ENCODE measurements at places on chromosomes 12 and 14.

DNA sequence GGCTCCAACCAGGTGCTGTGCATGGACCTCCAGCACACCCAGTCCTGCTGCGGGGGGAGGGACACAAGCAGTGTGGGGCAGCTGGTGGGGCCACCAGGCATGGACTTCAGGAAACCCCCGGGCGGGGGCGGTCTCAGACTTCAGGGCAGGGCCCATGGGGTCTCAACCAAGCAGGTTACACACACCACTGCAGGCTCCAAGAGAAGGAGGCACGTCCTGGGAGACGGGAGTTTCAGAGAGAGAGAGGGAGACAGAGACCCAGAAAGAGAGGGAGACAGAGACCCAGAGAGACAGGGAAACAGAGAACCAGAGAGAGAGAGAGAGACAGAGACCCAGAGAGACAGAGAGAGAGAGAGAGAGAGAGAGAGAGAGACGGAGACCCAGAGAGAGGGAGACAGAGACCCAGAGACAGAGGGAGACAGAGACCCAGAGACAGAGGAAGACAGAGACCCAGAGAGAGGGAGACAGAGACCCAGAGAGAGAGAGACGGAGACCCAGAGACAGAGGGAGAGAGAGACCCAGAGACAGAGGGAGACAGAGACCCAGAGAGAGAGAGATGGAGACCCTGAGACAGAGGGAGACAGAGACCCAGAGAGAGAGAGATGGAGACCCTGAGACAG is 128.9 kb downstream of the NCOR2 start:
- no peak for DNase-seq

- peak; percentile 96 for DNase-seq
Measured at GRCh38 chr12:2640709-2641108, 154.1 kb upstream of the FKBP4 start.

DNA sequence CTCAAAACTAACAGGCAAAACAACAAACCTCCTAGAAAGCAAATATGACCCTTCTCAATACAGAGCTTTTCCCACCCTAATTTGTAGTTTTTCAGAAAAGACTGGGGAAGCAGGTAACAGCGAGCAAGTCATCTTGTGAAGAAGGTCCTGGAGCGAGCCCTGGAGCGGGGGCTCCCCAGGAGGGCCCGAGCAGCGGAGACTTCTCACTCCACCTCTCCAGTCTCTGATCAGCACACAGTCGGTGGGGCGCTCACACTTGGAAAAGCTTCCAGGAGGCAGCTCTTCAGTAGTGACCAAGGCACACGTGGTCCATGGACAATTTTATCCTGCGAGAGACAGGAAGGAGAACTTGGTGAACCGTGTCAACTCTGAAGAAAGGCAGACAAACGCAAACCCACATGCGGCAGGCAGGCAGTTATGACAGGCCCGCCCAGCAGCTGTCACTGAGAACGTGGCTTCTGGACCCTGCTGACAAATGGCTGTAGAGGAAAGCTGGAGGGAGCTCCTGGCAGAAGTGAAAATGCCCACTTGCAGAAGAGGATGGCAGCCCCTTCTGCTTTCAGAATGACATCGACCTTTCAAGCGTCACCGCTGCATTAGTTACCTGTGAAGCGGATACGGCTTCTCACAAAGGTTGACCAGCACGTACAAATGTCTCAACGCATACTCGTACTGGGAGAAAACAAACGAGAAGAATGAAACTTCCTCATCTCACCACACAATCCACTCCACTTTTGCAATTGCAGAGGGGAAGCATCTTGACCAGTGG is 44.2 kb downstream of the LGMN start:
- DNase-seq = no peak

DNA sequence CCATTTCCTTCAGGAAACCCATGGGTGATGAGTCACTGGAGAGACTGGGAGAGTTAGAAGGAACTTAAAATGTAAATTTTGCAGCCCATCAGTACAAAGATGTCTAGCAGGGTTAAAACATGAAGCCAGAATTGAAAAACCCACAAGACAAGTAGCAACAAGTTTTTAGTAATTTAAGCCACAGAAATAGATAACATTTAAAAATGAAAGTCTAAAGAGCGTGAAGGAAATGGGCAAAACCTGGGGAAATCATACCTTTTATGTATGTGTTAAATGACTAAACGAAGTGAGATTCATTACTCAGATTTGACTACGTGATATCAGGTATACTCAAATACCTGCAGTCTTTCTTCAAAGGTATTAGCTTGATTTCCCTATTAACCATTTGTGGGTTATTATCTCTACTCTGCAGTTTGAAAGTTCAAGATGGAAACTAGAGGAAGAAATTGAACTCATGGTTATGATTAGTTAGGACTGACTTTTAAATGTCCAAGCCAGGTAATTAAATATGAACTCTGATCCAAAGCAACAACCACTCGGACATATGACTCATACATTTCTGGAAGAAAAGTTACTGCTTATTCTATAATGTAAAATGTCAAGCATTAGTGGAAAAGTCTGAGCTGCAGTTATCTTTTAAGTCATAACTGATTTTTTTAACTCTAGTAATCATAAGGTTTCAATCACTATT is 84.1 kb downstream of the ITPR2 start:
- peak; percentile 76 for DNase-seq

DNA sequence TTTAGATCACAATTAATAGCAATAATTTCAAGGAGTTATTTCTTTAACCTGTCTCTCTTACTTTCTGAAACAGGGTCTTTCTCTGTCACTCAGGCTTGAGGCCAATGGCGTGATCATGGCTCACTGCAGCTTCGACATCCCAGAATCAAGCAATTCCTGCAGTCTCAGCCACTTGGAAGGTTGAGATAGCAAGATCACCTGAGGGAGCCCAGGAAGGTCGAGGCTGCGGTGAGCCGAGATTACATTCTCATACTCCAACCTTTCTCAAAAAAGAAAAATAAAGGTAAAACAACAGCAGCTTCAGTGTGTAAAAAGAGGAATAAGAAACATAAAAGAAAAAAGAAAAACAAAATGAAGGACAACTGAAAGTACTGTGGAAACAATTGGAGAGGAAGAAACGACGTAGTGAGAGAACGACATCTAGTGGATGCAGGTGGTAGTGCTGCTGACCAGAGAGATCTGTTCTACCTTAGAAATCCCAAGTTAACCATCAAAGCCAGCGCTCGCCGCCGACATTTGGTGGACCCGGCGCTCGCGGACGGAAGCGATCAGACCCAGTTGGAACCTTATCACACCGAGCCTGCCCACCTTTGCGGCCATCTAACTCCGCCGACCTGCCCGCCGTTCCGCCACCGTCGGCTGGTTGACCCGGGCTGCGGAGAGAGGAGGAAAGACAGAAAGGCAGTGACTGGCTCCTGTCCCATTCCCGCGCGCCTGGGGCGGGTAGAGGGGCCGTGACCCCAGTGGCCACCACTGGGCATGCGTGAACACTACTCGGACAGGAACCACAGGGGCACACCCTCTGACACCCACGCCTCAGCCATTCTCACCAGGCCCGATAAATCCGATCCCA is 196.1 kb downstream of the ALG10 start:
- no peak for DNase-seq

- DNase-seq = no peak
Measured at GRCh38 chr12:94033101-94033500, 115.3 kb upstream of the PLXNC1 start.

- peak; percentile 4 for DNase-seq
Measured at GRCh38 chr14:33317675-33318074, 379.0 kb downstream of the NPAS3 start.

DNA sequence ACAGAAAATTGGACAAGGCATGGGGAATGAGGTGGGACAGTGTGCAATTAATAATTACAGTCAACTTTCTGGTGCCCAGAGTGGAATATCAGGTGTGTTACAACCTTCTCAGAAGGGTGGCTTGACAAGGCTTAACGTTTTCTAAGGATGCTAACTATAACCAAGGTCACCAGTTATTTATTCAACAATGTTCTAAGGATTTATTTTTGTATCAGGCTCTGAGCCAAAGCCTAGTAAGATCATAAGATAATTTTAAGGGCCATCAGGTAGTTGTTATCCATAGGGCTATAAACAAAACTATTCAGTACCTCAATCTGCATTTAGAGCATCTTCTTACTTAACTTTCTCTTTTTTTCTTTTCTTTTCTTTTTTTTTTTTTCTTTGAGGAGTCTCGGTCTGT is 134.0 kb downstream of the TMTC1 start:
- no peak for DNase-seq

DNA sequence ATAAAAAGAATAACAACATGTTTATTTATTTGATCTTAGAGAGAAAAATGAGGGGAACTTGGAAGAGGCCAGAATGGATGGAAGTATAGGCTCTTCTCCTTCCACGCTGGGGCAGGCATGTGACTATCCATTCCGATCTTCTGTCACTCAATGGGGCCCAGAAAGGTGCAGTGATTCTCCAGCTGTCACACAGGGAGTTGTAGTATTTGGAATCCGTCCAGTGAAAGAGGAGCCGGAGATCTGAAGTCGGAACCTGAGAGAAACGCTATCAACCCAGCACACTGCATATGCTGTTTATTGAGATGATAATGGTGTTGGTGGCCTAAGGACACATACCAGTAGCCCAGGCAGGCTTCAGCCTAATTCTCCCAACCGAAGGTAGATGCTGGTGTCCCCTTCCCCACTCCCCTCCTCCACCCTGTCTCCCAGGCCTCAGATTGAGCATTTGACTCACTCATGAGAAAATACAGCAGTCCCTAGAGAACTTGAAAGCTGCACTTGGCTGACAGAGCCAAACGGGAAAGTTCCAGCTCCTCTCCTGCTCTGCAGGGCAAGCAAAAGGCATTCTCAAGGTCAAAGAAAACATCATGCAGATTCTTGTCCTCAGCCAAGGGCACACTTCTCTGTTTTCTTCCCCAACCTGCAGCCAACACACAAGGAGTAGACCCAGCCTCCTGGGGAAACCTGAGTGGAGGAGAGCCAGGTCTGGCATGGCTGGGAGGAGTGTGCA is 100.4 kb downstream of the IRF2BPL start:
- no peak for DNase-seq

DNA sequence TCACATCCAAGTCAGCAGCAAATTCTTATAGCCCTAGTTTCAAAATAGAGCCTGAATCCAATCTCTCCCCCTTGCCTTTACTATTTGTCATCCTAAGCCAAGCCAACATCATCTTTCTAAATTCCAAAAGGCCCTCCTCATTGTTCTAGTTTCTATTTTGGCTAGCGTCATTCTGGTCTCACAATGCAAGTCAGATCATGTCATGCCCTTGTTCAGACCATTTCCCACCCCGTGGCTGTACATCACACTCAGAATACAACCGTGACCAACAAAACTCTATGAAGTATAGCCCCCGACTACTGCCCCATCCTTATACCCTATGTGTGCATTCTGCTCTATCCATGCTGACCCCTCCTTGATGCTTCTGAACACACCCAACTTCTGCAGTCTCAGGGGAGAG is 12.3 kb upstream of the GNG2 start:
- no peak for DNase-seq

DNA sequence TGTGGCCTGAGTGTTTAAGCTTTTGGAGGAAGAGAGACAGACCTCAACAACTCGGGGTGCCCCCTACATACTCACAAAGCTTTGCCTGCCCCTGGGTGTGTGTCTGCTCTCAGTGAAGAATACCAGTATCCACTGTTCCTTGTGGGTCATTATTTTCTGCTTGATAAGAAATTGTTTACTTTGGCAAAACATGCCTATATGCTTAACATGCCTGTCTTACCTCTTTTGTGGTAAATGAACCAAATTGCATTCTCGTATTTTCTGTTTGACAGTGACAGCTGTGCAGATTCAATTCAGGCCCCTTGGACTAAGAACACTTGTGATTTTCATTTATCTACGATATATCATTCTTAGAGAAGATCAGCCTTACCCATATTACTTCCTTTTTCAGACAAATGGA is 50.6 kb upstream of the REP15 start:
- DNase-seq = no peak

GRCh38 chr12:21775133-21775820 is 771 bp upstream of the KCNJ8 start:
- no peak for DNase-seq

DNA sequence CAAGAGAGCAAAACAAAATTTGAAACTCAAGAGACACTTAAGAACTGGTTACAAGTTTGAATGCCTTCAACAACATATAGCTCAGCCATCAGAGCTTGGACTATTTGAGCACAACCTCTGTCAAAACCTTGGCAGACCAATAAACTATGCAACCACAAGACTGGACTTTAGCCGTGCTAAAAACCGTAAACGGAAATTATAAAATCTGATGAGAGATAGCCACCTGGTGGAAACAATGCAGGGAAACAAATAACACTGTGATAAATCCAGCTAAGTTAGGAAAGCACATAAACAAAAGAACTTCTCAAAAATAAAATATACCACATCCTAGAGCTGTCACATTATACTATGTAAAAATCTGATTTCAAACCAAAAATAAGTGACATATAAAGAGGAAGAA is 1074.2 kb upstream of the NOVA1 start:
- no peak for DNase-seq

- peak; percentile 95 for DNase-seq
Measured at GRCh38 chr12:108731105-108731865, at the start of gene CORO1C. CORO1C (minus strand) TSS chr12:108731518; CDS start chr12:108701318, 30,200 bp downstream.

DNA sequence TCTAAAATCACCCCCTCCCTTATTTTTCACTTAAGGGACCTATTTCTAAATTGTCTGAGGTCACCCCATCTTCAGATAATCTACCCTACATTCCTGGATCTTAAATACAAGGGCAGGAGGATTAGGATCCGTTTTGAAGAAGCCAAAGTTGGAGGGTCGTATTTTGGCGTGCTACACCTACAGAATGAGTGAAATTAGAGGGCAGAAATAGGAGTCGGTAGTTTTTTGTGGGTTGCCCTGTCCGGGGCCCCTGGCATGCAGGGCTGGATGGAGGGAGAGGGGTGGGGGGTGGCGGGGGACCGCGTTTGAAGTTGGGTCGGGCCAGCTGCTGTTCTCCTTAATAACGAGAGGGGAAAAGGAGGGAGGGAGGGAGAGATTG is 300 bp upstream of the CCND2 start:
- no peak for DNase-seq

DNA sequence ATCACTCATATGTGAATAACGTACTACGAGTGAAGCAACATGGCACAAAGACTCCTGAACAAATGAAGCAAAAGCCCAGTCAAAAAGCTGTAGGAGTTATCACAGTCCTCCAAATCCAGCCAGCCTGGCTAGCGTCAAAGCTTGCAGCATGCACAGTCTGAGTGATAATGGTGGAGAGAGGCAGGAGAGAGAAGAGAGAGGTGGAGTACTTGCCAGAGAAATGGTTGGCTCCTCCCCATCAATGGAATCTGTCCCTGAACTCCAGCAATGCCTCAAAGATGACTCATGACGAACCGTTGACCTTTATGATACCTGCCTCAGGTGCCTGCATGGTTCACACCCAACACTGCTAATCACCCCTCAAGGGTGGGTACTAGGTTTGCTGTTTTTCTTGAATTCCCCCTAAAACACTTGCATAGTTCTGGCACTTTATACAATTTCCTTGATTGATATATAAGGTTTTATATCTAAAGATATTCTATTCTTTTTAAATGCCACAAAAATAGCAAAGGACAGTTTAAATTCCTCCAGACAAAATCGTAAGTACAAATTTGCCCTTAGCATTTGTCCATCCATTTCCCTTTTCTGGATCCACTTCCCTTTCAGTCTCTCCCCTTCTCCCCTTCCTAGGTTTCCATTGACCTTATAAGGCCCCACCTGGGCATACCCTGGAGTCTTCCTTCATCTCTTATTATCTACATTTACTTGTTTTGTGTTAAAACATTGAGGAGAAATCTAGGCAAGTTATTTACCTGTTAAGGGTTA is 10.2 kb downstream of the ARHGDIB start:
- no peak for DNase-seq
